ENCODE measurements at places on chromosomes 11 and 22.

GRCh38 chr22:46029574-46030200 lies 52.7 kb upstream of the WNT7B start:
- no peak for DNase-seq

DNA sequence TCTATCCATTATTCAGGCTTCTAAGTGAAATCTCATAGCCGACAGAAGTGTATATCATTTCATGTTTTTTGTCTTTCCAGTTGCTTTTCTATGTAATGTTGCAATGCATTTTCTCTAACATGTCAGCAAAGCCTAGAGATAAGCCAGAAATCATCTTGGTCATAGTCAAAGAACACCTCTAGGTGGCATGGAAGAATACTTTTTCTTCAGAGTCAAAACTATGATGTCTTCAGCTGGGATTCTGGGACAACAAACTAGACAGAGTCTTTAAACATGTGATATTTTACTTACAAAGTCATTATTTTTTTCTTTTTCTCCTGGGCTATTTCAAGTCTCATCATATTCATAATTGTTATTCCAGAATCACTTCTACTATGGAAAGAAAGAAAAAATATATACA lies 4.4 kb downstream of the GAS2 start:
- DNase-seq: no peak

GRCh38 chr11:43954241-43954640 lies 11.8 kb downstream of the C11orf96 start:
- no peak for DNase-seq

- DNase-seq: peak; percentile 68
These were observed 19.7 kb downstream of the RAB30 start for GRCh38 chr11:83051760-83052671.

DNA sequence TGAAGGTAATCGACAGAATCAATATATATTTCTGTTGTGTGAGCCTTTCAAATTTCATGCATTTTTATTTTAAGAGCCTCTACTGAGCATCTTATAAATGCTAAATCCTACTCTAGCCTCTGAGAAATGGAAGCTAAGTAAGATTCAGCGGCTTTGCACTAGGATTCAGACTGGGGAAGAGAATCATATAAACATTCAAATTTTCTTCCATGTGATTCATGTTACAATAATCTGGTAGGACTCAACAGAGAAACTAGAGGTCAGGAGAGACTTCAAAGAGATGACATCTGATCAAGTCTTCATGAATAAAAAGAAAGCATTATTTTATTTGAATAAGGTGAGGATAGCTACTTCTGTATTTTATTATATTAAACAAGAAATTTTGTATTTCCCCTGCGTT lies 538.9 kb downstream of the DLG2 start:
- DNase-seq: peak; percentile 18

DNA sequence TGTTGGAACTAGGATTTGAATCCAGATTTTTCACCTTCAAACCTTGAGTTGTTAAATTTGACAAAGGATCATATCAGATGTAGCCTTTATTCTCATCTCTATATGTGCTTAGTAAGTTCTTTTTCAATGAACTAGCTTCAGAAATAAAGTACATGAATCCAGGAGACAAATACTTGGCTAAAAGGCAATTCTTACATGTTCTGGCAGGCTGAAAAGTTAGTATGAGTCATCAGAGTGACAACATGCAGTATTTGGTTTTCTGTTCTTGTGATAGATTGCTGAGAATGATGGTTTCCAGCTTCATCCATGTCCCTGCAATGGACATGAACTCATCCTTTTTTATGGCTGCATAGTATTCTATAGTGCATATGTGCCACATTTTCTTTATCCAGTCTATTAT lies 40.4 kb downstream of the BBOX1 start:
- no peak for DNase-seq

GRCh38 chr11:122229481-122230384 lies 113.7 kb upstream of the BLID start:
- DNase-seq: no peak

GRCh38 chr22:45429981-45430775 lies 16.7 kb downstream of the RIBC2 start:
- no peak for DNase-seq
